ENCODE measurements at places on chromosomes 5 and 9.

- no peak for DNase-seq
Measured at GRCh38 chr5:179275941-179276837, 69.1 kb downstream of the ADAMTS2 start.

DNA sequence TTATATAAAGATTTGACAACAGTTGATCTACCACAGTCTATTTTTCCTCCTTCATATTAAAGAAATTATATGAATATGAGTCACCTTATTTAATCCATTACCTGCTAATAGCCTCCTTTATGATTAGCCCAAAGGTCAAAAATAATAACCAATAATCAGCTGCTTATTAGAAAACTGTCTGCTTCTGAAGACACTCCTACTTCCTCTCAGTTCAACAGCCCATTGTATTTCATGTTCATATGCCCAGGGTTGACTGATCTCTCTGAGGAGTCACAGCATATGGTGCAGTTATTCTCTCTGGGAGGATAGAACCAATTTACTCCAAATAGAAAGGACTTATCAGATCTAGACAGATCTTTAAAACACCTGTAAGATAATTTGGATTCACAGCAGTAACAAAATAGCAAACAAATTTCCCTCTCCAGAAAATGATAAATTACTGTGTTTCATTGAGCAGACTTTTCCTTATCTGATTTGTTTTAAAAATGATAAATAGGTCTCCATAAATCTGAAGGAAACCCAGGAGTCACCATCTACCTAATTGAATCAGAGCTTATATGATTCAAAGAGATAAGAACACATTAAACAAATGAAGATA, 180.4 kb upstream of the ITGA1 start:
- no peak for DNase-seq

DNA sequence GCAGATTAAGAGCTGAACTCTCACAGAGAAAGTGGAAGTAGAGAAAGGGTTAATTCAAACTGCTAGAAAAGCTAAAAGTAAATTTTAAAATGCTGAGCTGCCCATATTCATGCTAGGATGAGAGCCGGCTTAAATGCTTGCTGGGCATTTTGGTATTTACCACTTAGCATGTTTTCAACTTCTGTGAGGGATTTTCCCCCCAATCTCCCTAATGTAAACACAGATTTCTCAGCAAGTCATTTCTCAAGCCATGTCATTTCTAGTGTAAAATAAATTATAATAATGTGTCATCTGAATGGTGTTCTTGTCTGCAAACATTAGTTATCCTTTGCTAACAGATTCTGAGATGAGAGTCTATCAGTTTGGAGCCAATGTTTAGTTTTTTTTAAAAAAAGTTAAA, 22.3 kb downstream of the RPS23 start:
- DNase-seq, result no peak

- DNase-seq, result peak; percentile 96
Measured at GRCh38 chr9:127611899-127612790, at the start of gene STXBP1. Gene STXBP1 (plus strand): TSS chr9:127612277. CDS start chr9:127612404, 127 bp downstream.

DNA sequence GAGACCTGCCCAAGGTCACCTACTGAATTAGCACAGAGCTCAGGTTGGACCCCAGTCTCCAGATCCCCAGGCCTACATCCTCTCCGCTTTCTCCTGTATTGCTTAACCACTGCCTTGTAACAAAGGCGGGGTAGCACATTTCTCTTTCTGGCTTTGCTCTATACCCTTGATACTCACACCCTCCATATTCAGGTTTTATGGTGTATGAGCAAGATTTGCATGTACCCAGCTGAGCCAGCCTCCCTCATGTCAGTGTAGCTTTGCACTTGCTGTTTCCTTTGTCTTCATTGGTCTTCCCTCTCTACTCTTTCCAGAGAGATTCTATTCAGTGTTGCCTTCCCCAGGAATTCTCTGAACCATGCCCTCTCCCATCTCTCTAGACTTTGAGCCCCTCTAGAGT, 19.6 kb upstream of the ZCCHC7 start:
- DNase-seq, result no peak

DNA sequence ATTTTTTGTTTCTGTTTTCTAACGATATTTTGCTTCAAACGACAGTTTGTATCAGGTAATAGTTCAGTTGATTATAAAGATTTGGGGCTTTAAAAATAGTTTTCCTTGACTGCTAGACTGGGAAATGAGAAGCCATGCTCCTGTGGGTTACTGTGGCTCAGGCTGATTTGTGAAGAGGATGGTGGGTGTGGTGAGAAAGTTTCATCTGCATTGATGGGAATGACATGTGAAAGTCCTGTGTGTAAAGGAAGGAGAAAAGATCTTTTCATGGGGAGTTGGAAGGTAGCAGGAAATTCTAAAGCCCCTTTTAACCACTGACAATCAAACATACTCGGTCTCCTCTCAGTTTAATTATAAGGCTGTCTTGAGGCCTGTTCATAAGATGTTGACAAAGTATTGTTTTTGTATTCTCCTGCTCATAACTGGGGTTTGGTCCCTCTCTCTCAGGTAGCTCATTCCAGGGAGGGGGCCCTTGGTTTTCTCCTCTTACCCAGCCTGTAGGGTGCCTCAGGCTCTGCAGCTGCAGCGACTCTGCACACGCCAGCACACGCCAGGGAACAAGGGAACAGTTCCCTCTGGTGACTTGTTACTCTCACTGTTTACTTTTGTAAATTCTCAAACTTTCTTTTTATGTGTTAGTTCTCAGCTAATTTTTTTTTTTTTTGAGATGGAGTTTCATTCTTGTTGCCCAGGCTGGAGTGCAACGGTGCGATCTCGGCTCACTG, 91.6 kb downstream of the CARTPT start:
- no peak for DNase-seq

DNA sequence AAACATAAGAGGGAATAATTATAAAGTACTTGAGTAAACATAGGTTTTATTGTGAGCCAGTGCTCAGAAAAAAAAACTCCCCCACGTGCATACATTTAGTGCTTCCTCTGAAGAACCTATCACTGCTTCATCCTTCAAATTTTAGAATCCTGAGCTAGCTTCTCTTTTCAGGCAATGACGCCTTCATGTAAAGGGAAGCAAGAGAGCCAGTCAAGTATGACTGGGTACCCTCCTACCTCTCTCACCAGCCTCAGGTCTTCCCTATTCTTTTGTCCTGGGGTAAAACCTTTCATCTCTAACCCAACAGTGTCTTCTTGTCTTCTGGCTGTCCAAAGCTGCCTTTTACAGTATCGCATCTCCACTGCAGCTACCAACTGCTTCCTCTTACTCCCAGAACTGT, 32.0 kb downstream of the PLPP1 start:
- DNase-seq, result peak; percentile 69

GRCh38 chr5:19240170-19240569, 747.8 kb downstream of the CDH18 start:
- no peak for DNase-seq

- DNase-seq, result no peak
Measured at GRCh38 chr5:167916706-167917105, 374.7 kb upstream of the WWC1 start.

DNA sequence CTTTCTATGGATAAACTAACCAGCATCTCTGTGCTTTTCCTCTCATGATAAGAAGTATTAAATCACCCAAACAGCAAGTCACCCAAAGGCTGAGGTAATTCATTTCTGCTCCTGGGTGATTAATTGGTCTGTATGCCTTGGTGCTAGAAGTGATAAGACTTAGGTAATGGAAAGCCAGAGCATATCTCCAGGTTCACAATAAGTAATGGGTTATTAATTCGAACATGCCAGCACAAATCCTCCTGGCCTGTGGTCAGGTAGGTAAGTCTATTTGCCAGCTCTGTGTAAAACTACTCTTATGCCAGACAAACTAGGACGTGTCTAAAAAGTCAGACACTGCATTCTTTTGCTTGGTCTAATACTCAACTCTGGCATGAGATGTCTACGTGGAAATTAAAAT, 11.2 kb upstream of the ENC1 start:
- DNase-seq, result no peak

DNA sequence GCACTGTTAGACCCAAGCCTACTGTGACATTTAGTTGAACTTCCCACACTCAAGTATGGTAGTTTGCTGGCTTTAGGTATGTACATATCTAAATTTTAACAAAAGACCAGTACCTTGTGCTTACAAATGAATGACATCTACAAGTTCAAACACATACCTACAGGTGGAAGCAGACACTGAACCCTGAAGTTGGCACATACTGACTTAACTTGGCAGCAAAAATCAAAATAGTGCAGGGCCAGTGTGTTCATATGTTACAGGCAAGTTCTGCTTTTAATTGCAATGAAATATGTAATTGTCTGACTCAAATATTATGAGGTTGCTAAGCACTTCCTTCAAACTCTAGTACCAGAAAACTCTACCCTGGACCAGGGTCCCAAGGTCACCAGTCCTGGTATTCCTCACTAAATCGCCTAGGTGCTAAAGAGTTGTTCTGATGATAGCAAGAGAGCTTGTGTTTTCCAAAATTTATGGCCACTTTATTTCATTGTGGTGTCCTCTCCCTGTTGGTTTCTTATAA, 77.4 kb downstream of the MEGF10 start:
- no peak for DNase-seq

DNA sequence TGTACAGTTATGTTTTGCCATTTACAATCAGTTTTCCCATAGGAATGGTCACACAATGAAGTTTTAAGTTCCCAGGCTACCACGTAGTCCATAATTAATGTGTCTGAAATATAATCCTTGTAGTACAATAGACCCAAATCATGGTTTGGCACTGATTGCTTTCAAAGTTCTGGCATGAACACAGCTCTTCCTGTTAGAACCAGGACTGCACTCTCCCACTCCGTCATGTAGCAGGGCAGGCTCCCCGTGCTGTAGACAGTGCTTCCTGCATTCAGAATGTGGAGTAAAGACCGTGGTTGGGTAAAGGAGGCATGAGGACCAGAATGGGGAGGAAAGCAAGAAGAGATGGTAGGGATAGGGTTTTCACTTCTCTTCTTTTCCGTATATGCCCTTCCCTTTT, 4.0 kb downstream of the SEC61B start:
- no peak for DNase-seq
